ENCODE measurements at places on chromosomes 5 and 9.
A peak's percentile ranks its signal among the peaks of the same experiment; 100 is the strongest.

GRCh38 chr5:165714598-165714997, 2209.2 kb downstream of the MAT2B start:
- DNase-seq: no peak

- DNase-seq: no peak
These were observed 428.4 kb upstream of the MPDZ start for GRCh38 chr9:13707612-13708576.

GRCh38 chr5:96408210-96408777, 24.8 kb downstream of the PCSK1 start:
- DNase-seq: peak; percentile 4

DNA sequence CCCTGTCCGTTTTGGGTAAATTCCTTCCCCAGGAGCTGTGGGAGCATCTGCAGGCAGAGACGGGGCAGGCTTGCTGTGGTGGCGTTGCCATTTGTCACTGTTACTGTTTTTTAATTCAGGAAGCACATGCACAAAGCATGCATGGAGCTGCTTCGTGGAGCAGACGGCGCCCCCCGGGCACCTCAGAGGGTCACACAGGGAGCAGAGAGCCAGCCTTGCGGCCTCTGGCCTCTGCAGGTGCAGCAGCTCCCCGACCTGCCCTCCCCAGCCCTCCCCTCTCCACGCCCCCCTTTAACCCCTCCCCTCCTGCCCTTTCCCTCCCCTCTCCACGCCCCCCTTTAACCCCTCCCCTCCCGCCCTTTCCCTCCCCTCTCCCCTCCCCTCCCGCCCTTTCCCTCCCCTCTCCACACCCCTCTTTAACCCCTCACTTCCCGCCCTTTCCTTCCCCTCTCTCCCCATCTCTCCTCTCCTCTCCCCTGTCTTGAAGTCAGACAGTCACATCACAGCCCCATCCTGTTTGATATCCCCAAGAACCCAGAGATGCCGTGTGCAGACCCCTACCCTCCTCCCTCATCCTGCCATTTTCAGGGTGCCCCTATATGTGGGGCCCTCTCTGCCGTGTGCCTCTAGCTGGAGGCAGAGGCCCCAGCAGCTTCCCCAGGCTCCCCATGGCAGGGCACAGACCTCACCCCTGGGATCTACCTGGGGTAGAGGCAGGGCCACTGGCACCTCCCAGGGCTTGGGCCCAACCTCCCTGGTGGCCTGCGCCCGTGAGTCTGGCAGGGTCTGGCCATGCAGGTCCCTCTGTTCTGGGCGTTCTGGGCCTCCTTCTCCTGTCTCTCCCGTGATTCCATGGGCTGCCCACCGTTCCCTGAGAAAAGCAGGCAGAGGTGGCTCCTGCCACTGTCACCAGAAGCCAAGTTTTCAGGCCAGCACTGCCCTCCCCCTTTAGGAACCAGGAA, 29.6 kb upstream of the UBAC1 start:
- no peak for DNase-seq

- no peak for DNase-seq
These were observed 50.2 kb upstream of the IL31RA start for GRCh38 chr5:55800924-55801323.
